Activated naive CD4-positive, alpha-beta T cell treated with anti-CD3 and anti-CD28 coated beads, Interleukin-2, amount 50 U/mL, for 16 hours (primary cell): ENCODE measurements at places on chromosomes 4 and X.

- no peak for DNase-seq
These were observed 294.1 kb downstream of the STIM2 start for GRCh38 chr4:27154706-27155105.

DNA sequence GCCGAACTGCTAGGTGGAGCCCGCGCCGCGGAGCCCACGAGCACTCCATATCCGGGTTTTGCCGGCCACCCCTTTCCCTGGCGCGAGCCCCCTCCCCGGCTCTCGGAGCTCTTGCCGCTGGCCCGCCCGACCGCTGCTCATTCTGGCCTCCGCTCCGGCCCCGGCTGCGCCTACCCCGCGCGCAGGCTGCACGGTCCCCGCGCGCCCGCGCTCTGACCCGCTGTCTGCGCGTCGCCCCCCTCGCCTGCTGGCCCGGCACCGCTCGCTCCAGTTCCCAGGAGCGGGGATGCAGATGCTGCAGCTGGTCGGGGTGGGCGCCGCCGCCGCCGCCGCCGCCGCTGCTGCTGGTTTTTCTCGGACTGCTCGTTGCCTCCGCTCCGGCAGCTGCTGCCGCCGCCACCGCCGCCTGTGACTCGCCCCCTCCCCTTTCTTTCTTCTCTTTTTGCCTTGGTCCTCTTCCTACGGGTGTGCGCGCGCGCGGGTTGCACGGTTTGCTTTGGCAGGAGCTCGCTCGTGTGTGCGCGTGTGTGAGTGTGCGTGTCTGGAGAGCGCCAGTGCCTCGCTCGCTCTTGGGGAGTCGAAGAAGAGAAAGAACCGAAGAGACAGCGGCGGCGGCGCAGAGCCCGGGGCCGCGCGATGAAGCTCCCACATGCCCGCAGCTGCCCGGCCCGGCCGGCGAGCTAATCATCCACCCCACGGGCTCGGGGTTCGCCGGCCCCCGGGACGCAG lies at the start of gene ADGRL3:
Gene ADGRL3 (plus strand): TSS at position 140 of the 729 bp plus-strand sequence.
- no peak for DNase-seq

GRCh38 chr4:123936621-123937043 lies 540.0 kb downstream of the SPRY1 start:
- no peak for DNase-seq

DNA sequence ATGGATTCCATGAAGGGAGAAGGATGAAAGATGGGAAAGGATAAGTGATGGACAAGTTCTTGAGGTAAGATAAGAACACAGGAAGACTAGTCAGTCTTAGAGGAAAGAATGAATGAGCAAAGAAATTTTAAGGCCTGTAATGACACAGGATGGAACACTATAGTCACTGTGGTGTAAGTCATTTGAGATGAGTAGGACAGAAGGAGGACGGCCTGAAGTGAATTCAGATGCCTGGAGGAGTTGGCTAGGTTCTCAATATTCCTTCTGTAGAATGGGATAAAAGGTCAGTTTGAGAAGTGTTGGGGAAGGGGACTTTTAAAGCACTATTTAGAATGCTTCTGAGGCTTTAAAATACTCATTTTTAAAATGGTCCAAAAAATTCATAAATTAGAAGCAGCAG lies 3.9 kb downstream of the MSMO1 start:
- DNase-seq: no peak

GRCh38 chr4:152673489-152673888 lies 6.3 kb downstream of the TMEM154 start:
- DNase-seq: no peak

DNA sequence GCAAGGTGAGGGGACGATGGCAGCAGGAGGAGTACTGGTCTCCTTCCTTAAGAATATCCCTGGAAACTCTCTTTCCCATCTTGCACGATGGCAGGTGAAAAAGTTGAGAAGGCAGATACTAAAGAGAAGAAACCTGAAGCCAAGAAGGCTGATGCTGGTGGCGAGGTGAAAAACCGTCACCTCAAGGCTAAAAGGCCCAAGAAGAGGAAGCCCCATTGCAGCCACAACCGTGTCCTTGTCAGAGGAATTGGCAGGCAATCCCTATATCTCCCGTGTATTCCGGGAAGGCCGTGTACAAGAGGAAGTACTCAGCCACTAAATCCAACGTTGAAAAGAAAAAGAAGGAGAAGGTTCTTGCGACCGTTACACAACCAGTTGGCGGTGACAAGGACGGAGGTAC lies 40.0 kb downstream of the CRLF2 start:
- DNase-seq: no peak

GRCh38 chrX:91080822-91081221 lies 353.8 kb upstream of the PABPC5 start:
- DNase-seq: no peak

DNA sequence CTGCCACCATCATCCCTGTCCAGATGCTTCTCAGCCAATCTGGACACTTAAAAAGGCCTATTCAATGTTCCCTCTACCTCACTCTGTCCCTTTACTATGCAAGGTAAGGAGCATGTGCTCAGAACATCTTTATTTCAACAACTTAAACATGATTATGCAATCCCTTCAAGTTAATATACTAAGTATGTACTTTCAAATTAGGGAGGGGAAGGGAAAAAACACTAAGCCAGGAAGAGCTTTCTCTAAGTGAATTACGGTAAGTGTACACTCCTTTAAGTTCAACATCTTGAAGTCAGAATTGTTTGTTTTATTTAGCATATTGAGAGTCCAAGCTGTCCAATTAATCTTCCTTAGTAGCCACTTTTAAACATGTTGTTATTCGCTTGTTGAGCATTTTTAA lies 14.1 kb downstream of the SLC10A7 start:
- no peak for DNase-seq

- no peak for DNase-seq
These were observed 277.7 kb downstream of the TMA16 start for GRCh38 chr4:163772238-163772637.

- DNase-seq: no peak
These were observed 173.9 kb downstream of the BMPR1B start for GRCh38 chr4:94931626-94932025.

DNA sequence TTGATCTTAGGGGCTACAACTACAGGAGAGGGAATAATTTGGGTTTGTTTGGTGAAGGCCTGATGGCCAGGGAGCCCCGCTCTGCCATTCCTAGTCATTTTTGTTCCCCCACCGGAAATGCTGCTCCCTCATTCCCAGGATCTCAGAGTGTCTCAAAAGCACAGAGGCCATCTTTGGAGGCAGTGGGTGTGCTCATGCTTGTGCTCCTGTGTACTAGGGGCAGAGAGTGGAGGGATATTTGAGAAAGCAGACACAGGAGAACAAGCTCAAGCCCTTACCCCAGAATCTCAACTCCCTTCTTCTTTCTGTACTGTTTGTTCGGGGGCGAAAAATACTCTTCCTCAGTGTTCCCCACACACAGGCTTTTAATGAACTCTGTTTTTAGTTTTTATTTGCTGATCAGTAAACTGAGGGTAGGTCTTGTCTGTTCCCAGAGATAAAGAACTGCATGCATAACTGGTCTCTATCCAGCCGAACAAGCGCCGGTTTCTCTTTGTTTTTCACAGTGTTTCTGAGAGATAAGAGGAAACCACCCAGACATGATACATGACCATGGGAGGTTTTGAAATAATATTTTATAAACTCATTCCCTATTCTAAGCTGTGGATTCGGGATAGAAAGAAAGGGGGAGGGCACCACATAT lies 32.9 kb upstream of the XK start:
- DNase-seq: no peak

DNA sequence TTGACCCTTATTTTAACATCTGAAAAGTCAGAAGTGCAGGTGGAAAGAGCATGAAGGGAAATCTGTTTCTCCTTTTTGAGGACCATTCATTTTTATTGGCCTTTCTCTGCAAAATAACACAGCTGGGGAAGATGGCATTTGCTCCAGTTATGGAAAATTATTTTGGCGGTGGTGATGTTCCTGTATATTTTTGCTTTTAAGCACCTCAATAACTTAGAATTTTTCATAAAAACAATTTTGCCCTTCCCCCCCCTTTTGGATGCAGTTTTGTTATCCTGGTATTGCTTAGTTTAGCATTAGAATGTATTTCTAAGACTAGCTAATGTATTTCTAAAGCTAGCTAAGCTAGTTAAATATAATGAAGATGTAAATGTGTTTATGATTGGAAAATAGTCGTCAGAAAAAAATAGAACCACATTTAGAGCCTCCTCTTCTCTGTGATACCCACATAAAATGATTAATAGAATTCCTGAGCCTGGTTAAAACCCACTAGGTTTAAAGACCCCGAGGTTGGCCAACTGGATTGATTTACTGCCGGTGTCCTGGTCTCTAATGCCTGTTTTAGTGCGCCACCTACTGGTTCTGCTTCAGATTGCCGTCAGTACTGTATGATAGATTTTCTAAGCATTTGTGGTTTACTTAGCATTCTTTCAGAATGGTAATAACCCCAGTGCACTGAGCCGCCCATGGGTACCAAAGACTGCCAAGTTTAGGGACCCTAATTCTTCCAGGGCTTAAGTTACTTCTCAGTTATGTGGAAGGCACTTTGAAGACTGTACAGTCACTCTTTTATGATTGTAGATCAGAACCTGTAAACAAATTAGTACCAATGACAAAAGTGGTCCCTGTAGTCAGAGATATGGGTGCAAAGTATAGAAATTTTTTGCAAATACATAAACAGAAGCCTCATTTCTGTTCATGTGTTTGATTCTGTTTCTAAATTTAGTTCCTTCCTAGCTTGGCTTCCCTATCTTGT lies 11.4 kb downstream of the KLF3 start:
- peak; percentile 82 for DNase-seq

GRCh38 chr4:15291122-15291521 lies 136.7 kb upstream of the C1QTNF7 start:
- DNase-seq: no peak

GRCh38 chr4:173834151-173834550 lies 304.1 kb upstream of the HAND2 start:
- DNase-seq: no peak

DNA sequence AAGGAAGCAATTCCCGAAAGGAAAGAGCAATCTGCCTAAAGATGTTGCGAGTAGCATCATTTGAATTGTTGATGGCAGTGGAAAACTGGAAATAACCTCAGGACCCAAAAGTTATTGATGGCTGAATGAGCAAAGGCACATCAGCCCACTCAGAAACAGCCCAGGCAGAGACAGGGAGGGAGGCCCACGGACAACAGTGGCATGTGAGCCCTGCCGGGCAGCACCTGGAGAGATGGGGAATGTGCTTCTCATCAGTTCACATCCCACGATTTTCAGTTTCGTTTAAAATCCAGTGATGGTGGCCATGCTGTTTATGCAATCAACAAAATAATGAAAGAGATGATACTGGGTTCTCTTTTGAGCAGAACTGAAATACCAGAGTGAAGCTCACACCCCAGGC lies 80.0 kb downstream of the JAKMIP1 start:
- DNase-seq: no peak

- DNase-seq: no peak
These were observed 2.1 kb downstream of the HELT start for GRCh38 chr4:185020293-185020808.

GRCh38 chr4:33711826-33712225 lies 2532.5 kb downstream of the ARAP2 start:
- DNase-seq: no peak

DNA sequence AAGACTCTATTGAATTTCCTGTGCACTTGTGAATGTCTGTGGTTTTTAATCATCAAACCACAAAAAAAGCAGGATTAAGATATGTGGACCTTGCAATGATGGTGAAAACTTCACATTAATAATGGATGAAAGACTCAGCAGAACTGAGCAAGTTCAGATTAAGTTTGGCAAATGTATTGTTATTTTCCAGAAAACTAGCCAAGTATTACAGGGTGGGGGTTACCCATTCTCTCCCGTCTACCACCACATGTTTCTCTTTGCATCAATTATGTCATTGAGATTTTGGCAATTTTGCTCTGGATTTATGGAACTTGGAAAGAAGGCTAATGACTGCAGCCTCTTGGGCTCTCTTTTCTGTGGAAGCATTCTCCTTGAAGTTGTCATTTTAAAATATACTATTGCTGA lies 577.1 kb downstream of the ANKRD50 start:
- no peak for DNase-seq

DNA sequence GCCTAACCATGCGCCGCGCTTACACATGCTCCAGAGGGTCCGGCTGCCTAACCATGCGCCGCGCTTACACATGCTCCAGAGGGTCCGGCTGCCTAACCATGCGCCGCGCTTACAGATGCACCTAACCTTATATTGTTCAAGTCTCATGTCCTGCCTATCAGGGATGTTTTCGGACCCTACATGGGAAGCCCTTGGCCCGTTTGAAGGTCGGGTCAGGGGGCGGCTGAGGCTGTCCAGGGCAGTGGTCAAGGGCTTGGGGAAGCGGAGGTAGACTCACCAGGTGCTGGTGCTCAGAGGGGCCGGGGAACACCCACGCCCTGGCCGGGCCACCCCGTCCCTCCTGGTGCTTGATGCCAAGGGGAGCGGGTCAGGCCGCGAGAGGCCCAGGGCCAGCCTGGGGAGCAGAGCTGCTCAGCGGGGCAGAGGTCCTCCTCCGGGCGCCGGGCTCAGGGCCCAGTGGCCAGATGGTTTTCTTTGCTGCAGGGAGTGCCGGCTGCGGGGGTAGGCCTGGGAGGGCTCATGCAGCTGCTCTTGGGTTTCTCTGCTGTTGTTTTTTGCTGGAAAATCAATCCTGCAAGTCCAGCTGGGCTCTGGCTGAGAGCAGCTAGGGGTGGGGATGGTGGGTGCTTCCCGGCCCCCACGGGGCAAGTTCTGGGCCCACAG lies 35.4 kb upstream of the SPON2 start:
- DNase-seq: peak; percentile 9

GRCh38 chrX:132092439-132093065 lies 35.3 kb downstream of the FRMD7 start:
- DNase-seq: peak; percentile 43

DNA sequence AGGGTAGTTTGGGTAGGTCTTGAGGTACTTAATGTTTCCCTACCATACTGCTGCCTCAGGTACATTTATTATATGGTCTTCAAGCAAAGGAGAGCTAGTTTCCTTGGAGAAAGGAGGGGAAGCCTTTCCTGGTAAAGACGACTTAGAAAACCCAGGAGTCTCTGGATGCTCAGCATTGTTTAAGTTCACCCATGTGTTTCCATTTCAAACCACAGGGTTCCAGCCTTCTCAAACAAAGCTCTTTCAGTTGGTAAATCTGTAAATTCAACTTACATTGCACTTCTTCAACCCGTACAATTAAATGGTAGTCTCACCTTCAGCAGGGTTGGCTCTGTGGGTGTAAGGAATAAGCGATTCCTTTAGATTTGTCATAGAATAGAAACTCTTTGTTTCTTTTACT lies 111.9 kb upstream of the UNC5C start:
- DNase-seq: no peak

DNA sequence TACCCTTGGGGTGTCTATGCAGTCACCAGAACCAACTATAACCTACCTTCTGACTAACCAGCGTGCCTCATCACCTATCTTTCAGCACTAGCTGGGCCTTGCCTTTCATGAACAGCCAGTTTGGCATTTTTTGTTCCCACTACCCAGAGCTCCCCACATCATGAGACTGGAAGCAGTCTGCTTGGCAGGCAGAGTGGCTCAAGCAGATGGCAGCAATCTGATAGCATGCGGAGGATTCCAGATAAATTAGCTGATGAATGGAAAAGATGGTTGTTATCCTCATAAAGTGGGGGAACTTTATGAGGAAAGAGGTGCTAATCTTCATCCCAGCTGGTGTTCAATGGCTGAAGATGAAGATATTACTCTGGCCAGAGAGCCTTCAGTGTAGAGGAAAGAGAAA lies 243.2 kb upstream of the EDA2R start:
- no peak for DNase-seq
